ENCODE measurements at places on chromosomes 2 and 18. TPM values are rescaled to one million over a fixed set of nuclear protein-coding genes. Genes with fewer than 3 reads are reported as not detected.

Gene VAPA
- 226 TPM for total RNA-seq

Gene MYO7B
- 0.06 TPM for total RNA-seq

Gene HOXD4
- 2.1 TPM for total RNA-seq

Gene POTEJ
- 0.16 TPM for total RNA-seq

Gene COL4A4
- under 0.01 TPM for total RNA-seq

Gene LIMS3
- 4.4 TPM for total RNA-seq

Gene SNTG2
- not detected for total RNA-seq

Gene SULT1C4
- 82.8 TPM for total RNA-seq

Gene SFXN5
- total RNA-seq, result 10.7 TPM

Gene CCDC85A
- 20.9 TPM for total RNA-seq

Gene DAW1
- total RNA-seq, result not detected

Gene RGPD4
- not detected for total RNA-seq

Gene IL36A
- not detected for total RNA-seq

Gene USP37
- total RNA-seq, result 15.1 TPM

Gene COBLL1
- 3.6 TPM for total RNA-seq

Gene SLC25A12
- total RNA-seq, result 14.4 TPM

Gene SP140L
- 4.9 TPM for total RNA-seq

Gene TFCP2L1
- not detected for total RNA-seq

Gene SLC19A3
- not detected for total RNA-seq

Gene DSC2
- 0.13 TPM for total RNA-seq

Gene DTNA
- total RNA-seq, result 0.81 TPM

Gene RAMP1
- total RNA-seq, result 0.25 TPM

Gene DSG3
- total RNA-seq, result under 0.01 TPM

Gene OTOS
- not detected for total RNA-seq

Gene MARCHF4
- 5.7 TPM for total RNA-seq
